ENCODE measurements at places on chromosomes 12 and 14.

DNA sequence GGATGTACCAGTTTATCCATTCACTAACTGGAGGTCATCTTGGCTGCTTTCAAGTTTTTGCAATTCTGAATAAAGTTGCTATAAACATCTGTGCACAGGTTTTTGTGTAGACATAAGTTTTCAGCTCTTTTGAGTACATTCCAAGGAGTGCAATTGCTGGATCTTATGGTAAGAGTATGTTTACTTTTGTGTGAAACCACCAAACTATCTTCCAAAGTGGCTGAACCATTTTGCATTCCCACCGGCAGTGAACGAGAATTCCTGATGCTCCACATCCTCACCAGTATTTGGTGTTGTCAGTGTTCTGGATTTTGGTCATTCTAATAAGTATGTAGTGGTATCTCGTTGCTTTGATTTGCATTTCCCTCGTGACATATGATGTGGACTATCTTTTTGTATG lies 150.5 kb upstream of the BCL2L14 start:
- DNase-seq = no peak

- no peak for DNase-seq
Observed at GRCh38 chr14:77111021-77111420, 13.0 kb downstream of the CIPC start.

DNA sequence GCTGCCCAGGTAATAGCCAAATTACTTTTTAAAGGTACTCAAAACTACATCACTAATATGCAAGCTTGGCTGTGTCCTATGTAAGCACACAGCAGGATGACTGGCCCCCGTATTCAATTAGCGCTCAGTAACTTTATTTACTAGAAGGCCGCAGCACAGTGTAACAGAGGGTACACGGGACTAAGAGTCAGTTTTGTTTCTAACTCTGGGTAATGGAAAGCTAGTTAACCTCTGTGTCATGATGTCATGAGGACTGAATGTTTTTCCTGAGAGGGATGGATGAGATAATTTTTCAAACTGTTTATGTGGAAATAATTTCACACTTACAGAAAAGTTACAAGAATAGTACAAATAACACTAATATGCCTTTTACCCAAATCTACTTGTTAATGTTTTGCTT lies 27.1 kb downstream of the GALNT4 start:
- DNase-seq = no peak

DNA sequence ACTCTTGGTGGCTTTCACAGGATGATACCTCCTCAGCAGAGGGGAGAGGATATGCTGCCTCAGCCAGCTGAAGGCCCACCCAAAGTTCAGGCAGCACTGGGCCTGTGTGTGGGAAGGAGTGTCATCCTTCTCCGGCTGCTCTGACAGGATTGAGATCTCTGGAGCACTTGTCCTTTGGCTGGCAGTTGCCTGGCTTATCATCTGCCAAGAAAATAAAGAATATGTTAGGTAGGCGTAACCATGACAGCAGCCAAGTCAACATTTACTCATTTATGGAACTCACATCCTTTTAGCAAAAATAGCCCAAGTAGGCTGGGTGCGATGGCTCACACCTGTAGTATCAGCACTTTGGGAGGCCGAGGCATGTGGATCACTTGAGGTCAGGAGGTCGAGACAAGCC lies 68.5 kb downstream of the PPFIBP1 start:
- no peak for DNase-seq

DNA sequence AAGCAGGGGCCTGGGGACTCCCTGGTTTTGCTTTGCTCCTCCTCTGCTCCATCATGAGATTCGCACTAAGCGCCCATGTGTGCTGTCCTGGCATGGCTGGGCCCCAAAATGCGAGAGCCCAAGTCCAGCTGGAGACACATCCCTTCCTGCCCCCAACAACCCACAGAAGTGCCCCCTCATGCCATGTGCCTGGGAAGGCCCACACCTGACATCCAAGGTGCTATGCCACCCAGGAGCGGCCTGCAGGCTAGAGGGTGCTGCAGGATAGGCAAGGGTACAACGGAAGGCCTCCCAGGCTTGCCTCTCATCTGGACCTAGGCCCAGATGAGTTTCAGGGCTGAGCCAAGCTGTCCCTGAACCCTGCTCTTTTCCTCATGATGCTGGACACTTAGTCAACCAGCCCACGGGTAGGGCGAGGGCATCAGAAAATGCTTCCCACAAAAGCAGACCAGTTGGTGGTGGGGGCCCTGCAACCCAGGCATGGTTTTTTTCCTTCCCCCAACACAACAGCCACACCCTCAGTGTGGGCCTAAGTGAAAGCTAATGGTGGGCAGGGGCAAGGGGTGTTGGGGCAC lies 13.2 kb upstream of the KRT80 start:
- no peak for DNase-seq

GRCh38 chr14:55265197-55265596 lies 6.0 kb upstream of the FBXO34 start:
- no peak for DNase-seq

- DNase-seq = no peak
Observed at GRCh38 chr12:78315028-78315427, 484.3 kb downstream of the NAV3 start.

- no peak for DNase-seq
Observed at GRCh38 chr12:71786829-71787228, 32.2 kb downstream of the RAB21 start.

- peak; percentile 59 for DNase-seq
Observed at GRCh38 chr14:64702493-64703394, 1.5 kb upstream of the PLEKHG3 start.

DNA sequence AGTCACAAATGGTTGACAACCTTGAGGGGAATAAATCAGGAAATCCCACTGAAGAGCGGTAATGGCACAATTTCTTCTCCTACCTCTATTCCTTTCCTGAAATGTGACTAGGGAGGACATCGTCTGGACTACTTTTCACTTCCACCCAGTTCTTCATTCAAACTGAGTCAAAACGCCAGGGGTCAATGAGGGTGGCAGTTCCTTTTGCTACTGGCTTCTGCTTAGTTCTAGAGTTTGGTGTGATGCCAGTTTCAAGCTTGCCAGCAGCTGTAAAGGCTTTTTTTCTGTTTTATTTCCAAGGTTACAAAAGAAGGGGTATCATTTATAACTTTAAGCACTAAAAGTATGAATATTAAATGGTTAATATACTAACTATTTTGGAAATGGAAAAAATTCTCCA lies 286.5 kb downstream of the SOX5 start:
- no peak for DNase-seq

GRCh38 chr12:75477137-75477536 lies 3.4 kb upstream of the GLIPR1 start:
- DNase-seq = no peak

DNA sequence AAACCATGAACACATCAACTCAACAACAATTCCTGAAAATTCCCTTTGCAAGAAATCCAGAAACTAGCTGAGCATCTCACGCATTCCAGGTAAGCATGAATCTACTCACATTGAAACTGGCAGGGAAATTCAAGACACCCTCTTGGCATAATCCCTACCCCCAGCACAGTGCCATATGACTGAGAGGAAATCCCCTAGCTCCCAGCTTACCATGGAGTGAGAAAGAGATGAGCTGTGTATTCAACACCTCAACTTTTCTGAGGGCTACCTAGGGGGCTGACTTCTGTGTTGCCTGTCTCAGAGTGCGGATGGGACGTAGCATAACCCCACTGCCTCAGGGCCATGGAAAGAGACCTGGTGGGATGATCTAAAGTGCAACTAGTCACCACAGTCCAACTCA lies 37.7 kb upstream of the GPR132 start:
- no peak for DNase-seq

GRCh38 chr12:40342010-40342409 lies 117.2 kb downstream of the LRRK2 start:
- no peak for DNase-seq

DNA sequence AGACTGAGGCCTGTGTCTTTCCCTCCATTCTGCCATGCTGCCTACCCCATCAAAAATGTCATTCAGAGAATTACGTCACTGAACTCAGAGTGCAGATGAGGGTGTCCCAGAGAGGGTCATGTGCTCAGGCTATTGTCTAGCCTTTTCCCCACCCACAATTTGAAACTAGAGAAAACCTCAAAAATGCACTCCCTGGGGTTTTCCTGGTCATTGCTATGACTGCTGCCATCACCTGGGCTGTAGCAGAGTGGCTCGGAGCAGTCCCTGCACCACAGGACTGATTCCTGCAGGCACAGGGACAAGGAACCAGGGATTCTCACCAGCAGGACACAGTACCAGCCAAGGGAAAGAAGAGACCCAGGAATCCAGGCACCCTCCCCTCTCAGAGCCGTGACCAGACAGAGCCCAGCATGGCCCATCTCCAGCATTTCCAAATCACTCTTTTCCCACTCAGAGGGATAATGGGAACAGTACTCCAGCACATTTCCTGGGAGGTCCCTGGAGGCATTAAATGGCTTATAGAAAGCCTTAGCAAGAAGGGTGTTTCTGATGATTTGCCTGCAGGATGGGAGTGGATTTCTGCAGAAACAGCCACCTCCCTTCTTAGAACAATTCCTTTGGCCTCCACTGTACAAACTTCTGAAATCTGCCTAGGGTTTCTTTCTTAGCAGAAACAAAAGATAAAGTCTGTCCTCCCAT lies 45.9 kb downstream of the VWF start:
- no peak for DNase-seq

GRCh38 chr12:87085286-87085685 lies 829.1 kb upstream of the MGAT4C start:
- no peak for DNase-seq

DNA sequence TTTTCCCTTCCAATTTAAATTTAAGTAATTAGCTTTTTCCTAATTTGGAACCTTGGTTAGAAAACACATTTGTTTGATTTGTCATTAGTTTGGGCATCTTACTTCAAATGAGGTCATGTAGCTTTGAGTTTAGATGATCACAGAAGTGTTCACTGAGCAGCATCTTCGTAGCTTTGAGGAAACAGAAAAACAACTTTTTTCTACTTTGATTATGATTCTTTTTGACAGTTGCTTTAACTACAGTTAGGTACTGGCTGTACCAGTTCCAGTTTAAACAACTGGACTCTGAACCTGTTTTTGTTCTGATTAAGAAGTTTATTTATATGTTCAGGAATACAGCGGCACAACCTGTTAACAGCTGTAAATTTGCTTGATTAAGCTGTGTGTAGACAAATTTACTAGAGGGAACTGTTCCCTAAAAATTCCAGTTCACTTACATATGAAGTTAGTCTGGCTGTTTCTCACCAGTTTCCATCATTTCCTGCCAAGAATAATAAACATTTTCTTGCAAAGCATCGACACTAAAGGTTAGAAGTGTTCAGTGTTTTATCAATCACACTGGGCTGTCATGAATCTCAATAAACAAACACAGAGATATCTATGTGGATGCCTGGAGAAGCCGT lies 191.9 kb downstream of the RAD51B start:
- no peak for DNase-seq
